ENCODE measurements at places on chromosomes 6 and 20.

DNA sequence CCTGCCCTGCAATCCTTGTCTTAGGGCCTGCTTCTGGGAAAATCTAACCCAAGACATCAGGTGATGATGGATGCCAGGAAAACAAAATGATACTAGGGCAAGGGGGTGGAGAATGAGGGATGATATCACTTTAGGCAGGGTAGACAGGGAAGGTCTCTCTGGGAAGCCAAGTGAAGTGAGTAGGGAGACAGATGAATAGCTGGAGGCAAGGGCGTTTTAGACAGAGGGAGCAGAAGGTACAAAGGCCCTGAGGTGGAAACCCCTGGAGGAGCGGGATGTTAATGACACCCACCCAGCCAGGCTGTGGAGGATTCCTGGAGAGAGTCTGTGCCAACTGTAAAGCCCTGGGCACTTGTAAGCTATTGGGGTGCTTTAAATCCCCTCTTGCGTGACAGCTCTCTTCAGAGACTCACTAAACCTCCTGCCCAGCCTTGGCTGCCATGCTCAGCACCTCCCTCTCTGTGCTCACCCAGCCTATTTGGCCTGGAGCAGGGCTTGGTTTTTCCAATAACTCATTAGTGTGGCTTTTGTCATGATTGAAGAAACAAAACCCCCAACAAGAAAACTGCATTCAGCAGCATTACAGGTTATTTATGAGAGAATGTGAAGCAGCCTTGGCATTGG lies 12.4 kb upstream of the MDGA1 start:
- no peak for DNase-seq

DNA sequence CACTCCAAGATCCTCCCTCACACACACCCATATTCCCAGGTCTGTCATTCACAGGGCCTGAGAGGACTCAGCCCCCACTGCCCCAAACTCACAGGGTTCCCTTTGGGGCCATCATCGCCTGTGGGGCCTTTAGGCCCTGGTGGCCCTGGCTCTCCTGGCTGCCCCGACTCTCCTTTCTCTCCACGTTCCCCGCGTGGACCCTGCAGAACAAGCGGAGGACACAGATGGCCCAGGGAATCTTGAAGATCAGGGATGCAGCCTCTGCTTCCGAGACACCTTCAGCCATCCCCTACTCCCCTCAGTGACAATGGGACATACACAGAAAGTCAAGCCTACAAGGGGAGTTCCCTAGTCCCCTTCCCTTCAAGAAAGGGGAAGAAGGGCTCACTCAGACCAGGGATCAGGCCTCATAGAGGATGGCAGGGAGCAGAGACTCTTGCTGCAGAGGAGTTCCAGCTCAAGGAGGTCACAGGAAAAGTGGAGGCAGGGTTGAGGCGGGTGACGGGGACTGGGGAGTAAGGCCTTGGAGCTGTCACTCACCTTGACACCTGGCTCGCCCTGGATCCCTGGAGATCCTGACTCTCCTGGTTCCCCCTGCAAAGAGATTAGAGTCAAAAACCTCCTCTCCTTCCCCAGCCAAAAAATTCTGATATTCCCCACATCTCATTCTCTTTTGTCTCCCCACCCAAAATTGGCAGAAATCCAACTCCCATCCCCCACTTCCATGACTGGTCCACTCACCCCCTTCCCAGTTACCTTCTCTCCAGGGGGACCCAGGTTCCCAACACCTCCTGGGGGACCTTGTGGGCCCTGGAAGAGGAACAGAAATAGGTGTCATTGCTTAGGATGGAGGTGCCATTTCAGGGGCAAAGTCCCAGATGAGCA lies 22.7 kb downstream of the COL11A2 start:
- DNase-seq: no peak

DNA sequence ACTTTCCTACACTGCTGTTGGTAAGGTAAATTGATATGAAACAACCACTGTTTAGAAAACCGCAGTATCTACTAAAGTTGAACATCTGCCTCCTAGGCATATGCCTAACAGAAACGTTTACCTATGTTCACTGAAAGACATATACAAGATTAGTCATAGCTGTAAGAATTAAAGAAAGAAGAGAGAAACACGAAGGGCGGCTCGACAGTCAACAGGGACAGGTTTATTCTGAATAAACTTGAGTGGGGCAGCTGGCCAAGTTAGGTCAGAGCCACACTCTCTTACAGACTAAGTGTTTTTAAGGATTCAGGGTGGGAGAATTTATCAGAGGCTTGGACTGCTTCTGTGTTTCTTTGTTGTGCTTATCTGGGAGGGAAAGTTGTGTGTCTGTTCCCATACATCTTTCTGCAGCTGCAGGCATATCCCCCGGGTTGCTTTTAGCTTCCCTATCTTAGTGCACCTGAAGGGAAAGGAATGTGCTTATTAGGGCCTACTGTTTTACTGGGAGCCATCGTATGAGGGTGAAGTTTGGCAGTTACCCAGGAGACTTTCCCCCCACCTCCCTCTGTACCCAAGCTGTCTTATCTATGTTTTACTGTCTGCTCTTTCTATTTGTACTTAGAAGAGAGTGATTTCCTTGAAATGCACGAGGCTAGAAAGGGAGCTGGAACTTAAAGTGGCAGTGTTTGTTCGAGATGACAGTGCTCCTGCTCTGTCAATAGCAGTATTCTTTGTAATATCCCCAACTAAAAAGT lies 20.4 kb downstream of the PROCR start:
- DNase-seq: peak; percentile 87

DNA sequence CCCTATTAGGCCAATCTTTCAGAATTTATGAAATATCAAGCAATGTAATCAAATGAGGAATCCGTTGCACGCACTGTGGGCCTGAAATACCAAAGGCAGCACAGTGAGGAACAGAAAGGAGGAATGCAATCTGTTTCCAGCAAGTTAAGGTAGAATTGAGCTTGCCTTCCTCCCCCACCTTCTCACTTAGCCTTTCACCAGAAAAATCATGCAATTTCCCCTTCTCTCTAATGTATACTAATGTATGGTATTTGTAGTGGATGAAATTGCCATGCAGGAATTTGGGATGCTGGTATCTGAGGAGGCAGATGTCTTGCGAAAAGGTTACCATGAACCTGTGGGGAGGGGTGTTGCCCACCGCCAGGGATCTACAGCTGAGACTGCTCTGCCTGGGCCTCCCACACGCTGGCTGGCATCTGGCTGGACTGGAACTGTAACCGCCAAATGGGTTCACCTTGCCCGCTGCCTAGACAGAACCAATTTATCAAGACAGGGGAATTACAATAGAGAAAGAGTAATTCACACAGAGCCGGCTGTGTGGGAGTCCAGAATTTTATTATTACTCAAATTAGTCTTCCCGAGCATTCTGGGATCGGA lies 222.4 kb upstream of the MYLIP start:
- DNase-seq: peak; percentile 85

GRCh38 chr6:27631609-27631916 lies 158.7 kb upstream of the ZNF184 start:
- DNase-seq: no peak

DNA sequence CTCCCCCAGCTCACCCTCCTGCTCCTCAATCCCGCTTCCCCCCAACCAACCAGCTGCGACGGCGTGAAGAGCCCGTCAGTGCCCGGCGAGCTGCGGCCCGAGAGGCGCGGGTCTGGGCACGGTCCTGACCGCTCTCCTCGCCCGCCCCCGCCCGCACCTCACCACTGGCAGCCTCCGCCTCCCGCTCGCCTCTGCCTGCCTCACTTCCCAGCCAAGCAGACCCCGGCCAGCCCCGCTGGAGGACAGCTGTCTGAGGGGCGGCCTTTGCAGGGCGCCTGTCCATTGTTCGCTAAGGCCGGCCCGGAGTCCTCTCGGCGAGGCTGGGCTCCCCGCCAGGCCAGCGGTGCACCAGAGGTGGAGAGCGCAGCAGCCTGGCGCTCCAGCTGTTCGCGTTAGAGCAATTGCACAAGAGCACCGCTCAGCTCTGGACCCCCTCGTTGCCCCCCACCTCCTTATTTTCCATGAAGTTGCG lies 1.3 kb downstream of the SOBP start:
- DNase-seq: no peak

- no peak for DNase-seq
Measured at GRCh38 chr20:52754366-52754765, 217.8 kb upstream of the TSHZ2 start.

DNA sequence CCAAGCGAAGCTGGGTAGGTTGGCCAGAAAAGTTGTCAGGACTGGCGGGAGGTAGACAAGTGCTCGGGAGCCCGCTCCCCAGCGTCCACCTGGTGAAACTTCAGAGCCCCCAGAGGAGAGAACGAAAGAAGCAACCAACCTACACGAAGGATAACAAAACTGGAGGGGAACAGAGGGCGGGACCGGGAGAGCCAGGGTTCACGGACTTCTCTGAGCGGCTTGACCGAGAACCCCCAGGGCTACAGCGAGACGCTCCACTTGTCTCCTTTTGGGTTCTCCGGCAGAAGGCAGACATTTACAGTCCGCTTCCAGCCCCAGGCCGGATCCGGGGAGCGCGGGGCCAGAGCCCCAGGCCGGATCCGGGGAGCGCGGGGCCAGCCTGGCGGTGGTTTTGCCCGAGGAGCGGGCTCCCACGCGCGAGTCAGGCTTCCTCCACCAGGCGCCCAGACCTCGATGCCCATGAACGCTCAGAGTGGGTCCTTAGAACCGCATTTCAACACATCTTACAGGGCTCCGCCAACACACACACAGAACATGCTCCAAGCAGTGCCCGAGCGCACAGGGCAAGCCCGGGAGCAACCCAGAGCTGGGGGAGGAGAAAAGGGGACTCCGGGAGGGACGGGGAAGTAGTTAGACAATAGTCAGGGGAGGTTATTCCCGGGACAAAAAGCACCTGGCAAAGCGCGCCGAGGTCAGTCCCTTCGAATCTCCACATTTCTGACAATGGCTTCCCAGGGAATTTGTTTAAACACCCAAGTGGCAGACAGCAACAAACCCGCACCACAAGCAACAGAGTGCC lies 1.1 kb downstream of the PTPRK start:
- peak; percentile 78 for DNase-seq

- DNase-seq: no peak
Measured at GRCh38 chr20:58752565-58752964, 60.0 kb downstream of the NPEPL1 start.

- no peak for DNase-seq
Measured at GRCh38 chr6:589090-589489, 67.8 kb downstream of the HUS1B start.

GRCh38 chr20:51183451-51183850 lies 160.5 kb upstream of the KCNG1 start:
- DNase-seq: no peak

DNA sequence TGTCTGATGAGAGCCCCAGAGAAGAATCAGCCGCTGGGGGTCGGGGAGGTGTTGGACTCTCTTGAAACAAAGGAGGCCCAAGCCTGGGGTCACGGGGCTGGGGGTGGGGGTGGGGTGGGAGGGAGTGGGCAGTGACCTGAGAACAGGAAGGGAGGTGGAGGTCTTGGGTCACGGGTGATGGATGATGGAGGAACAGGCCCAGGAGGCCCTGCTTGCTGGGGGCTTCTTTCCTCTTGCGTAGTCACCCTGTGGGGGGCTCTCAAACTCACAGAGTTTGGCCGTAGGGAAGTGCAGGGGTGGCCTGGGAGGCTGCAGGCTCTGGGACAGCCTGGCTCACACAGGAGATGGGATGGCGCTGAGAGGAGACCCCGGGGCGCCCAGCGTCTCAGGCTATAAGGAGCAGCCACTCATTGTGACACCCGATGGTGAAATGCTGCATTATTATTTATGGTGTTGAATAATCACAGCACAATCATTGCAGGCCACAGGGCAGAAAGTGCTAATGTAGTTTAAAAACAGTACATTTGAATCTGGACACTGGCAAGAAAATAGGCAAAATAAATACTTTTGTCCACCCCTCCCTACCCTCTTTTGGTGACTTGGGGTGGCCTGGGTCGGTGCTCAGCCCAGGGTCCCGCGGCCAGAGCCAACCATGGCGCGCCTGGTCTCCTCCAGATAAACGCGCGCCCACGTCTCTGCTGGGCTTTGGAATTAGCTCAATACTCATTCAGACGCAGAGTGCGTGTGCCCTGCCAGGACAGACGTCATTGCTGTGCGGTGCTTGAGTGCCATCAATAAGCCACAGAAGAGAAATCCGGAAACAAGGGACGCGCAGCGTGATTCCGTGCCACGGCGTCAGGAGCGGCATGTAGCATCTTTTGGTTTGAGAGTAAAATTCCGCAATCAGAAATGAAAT lies 27.3 kb upstream of the BHLHE23 start:
- no peak for DNase-seq

DNA sequence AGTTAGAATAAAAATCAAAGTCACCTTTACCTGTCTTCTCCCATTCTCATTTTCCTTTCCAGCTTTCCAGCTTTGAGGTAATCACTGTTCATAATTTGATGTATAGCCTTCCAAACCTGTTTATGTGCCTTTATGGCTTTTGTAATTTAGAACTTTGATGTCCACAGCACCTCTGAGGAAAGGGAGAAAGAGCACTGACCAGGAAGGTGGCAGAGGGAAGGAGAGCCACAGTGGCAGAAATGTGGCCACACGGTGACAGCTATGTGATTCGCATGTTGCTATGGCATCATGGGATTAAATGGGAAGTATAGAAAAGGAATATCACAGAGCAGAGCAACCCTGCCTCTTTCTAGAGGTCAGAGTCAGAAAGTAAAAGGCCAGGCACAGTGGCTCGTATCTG lies 51.7 kb upstream of the PLCG1 start:
- DNase-seq: no peak

DNA sequence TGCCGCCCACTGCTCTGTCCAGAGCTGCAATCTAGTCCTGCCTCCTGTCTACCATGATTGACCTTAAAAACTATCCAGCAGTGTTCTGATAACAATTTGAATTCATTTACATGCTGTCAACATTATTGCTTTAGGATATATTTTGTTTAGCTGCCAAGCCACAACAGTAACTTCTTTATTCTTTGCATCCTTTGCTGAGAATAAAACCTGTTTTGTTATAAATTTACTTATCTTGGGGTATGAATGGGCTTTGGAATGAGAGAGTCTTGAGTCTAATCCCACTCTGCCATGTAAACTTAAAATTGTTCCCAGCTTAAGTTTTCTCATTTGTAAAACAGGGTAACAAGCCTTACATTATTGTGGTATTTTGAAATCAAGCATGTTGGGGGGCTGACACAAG lies 116.4 kb downstream of the FLRT3 start:
- DNase-seq: no peak

DNA sequence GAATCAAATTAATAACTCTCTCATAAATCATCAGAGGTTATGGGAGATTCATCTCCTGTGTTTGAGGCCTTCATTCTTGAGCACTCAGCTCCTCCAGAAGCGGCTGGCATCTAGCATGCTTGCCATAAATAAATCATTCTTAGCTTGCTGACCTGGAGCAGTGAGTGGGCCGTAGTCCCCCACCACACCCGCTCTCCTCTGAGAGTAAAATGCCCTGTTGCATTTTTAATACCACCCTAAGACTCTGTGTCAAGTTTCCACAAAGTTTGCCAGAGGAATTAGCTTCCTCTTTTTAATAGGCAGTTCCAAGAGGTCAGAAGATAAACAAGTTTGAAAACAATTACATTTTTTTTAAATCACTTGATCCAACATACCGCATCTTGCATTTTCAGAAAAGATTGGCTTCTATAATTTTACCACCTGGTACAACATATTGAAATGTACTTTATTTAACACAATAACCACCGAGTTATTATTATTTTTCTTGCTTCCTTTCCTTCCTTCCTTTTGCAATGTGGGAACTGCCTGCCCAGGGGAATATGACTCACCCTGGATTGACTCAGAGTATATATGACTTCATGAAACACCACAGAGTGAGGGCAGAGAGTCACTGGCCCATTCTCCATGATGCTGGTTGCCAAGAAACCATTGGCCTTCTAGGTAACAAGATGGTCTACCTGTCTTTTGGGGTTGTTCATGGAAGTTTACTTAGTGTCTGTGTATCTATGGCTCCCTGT lies 29.4 kb upstream of the CLIC5 start:
- peak; percentile 68 for DNase-seq

Data from OCI-M1 (cell line).